Muscle of leg (tissue), 16 donors: ENCODE measurements at places on chromosomes 13 and 19.

GRCh38 chr13:55553701-55554100 lies 1587.0 kb upstream of the PRR20A start:
- no peak for DNase-seq

- DNase-seq = no peak
Observed at GRCh38 chr13:25796474-25796873, 255.3 kb downstream of the SHISA2 start.

- no peak for DNase-seq
Observed at GRCh38 chr19:53894707-53895106, 12.7 kb downstream of the PRKCG start.

GRCh38 chr13:21537105-21537504 lies 66.9 kb downstream of the MICU2 start:
- DNase-seq = no peak

DNA sequence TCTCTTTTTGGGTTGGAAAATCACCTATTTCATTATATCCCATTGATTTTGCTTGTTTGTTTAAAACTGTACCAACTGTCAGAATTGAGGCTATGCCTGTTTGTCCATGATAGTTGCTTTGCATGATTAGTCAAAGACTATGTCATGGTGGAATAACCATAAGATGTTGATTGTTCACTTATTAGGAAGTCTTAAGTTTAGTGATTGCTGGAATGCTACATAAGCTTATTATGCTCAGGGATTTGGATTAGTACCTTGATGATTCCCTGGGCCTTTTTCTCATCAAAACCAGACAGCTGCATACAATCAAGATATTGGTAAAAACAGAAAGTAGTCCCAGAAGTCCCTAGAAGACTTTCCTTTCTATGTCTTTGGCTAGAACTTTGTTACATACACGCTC lies 954.7 kb downstream of the PCDH9 start:
- DNase-seq = no peak

GRCh38 chr19:23996549-23996948 lies 81.9 kb downstream of the ZNF726 start:
- DNase-seq = no peak

DNA sequence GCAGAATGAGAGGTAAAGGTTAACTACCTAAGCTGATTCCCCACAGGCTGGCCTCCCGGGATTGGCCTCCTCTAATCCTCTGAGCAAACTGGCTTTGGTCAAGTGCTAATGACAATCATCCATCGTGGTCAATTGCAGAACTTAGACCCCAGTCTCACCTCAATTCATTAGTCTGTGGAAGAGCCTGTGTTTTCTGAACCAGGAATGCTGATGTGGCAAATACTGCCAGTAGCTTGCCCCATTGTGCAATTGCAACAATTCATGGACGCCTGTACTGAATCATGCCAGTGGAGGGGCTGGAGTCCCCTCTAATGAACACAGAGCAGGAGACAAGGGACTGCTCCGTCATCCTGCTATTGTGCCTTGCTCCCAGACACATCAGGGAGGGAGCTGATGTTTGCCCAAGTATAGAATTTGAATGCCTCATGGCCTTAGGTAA lies 1256.5 kb downstream of the EFNB2 start:
- DNase-seq = no peak

- DNase-seq = peak; percentile 47
Observed at GRCh38 chr13:40464337-40465014, 202.0 kb downstream of the FOXO1 start.

DNA sequence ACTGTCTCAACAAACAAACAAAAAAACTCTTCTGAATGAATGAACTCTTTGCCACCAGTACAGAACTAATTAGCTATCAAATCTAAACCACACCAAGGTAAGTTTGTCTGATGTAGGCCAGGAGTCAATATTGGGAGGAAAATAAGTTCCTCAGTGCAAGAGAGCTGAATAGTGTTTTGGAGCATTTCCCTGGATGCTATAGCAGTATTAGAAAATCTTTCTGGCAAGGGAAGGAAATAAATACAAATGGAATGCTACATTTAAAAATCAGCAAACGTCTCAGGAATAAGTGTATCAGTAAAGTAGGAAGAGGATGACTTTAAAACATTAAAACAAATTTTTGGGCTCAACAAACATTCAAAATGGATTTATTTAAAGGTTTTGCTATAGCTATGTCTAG lies 81.3 kb upstream of the TMTC4 start:
- peak; percentile 57 for DNase-seq
